ENCODE measurements at places on chromosomes 6 and 20.

DNA sequence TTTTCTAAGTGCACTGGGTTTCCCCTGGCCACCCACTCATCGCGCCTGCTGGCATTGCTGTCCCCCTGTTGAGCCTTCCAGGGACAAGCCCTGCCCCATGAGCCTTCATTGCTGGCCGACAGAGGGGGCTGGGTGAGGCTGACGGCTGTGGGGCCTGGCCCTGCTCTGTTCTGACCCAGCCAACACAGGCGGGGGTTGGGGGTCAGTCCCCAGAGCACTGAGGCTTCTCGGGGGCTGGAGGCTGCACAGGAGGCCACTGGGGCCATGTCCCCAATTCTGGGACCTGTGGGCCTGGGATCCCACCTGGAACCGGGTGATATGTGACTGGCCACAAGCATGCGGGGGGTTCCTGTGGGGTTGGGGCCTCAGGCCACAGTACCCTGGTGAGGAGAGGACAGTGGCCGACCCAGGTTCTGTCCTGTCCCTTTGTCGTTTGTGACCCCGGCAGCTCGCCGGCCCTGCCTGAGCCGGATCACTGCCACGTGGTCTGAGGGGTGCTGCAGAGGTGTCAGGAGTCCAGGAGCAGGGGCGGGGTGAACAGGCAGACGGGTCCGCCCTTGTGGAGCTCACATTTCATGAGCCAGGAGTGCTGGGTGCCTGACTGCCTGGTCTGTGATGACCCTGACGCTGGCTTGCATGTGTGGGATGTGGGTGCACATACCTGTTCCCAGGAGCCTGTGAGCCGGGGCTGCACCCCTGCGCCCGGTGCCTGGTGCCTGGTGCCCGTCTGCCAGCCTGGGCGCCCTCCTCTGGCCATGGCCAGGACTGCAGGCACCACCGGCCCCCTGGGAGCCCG, 2.1 kb upstream of the COL20A1 start:
- peak; percentile 15 for DNase-seq

GRCh38 chr6:82441047-82441855, 77.6 kb downstream of the TPBG start:
- DNase-seq = no peak

DNA sequence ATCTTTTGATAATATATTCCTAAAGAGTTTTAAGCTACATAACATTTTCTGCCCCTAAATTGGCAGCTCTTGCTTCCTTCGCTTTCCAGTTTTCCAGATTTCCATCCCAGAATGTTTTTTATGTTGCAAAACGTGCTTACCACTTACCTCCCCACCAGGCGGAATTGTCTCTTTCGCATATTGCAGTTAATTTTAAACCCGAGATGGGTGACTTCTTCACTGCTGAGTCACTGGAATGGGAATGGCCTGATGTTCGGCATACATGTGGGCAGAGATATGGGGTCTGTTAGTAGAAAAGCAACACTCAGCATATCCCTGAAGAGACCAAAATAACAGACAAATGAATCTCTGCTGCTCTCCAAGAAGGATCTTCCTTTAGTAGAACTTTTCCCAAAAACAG, 491.2 kb downstream of the PREX1 start:
- no peak for DNase-seq

DNA sequence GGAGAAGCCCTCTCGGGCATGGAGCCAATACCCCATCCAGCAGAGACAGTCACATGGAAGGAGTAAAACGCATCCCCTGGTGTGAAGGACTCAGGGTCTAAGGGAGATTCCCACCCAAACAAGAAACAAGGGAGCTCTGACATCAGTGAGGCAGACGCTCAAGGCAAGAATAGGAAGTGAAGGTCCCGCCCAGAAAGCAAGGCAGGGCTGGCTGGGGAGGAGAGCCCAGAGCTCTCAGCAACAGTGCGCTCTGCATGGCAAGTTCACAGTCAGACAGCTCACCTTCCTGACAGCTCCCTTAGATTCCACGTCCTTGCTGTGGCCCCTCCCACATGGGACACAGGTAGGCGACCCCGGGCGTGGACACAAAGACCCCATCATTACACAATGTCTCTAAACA, 85.6 kb downstream of the TTLL2 start:
- no peak for DNase-seq

- no peak for DNase-seq
Observed at GRCh38 chr6:41256383-41256782, 28.2 kb downstream of the TREML4 start.

DNA sequence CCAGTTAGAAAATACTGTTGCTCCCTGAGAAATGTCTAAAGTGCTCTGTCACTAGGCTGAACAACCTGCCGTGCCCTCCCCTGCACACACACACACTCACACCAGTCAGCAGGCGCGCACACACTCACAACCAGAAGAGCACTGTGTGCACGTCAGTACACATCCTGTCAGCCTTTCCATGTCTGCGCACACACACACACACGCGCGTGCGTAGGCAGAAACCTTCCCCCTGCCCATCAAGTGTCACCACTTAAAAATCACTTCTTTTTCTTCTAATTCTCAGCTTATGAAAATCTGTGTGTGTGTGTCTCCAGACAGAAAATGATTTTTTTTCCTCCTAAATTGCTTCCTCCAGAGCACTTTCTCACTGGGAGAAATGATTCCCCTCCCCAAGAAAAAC, 100.3 kb downstream of the EDN3 start:
- DNase-seq = no peak

DNA sequence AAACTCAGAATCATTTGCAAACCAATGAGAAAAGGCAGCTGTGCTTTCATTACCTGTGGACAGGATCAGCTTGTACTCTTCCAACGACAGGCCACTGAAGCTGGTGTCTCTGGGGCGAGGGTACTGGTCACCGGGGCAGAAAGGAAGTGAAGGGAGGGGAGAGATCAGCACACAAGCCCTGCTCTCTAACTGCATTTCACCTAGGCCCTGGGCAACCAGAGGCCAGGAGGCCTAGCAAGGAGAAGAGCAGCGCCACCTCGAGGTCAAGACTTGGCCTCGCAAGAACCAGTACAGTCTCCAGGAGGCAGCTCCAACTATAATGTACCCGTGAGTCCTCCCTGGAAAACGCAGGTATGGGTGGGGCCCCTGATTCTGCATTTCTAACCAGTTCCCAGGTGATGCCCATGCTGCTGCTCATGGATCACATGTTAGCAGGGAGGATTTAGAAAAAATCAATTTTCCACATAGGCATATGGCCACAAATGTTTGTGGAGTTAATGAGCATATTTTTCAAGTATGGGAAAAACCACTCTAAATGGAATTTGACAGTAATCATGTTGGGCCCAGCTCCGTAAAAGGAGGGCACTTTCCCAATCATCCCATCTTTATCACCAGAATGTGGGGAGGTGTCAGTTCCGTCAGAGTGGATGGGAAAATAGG, 11.0 kb downstream of the UQCC2 start:
- peak; percentile 50 for DNase-seq

GRCh38 chr6:166556863-166557322, 29.6 kb downstream of the RAMACL start:
- no peak for DNase-seq

GRCh38 chr20:17771206-17772004, 71.6 kb downstream of the BANF2 start:
- DNase-seq = no peak

DNA sequence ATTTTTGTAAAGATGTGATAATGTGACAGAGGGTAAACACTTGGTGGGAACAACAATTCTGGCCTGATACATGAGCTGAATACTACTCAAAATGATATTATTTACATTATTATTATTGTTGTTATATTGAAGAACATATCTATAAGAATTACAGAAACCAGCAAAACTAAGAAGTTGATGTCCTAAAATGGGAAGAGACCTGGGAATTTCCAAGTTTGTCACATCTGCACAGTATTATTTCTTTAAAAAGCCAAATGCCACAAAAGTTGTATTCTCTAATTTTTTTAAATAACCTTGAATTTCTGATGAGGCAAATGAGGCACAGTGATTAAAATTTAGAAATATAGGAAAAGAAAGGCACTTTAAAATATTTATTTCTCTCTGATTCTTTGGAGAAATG, 5.0 kb upstream of the ZNF292 start:
- DNase-seq = no peak

DNA sequence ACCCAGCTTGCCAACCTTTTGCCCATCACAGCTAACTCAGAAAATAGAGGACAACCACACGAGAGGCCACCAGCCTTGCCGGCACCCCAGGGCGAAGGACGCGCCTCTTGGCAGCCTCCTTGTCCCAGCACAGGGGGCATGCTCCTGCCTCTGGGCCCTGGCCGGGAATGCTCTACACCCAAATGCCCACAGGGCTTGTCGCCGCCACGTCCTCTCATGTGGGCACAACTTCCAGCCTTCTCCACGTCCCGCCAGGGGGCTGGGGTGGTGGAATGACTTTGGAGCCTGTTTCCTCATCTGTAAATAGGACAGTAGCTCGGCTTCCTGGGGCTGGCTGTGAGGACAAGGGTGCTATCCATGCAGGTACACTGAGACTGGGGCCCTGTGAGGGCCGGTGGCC, 152.4 kb upstream of the MLN start:
- DNase-seq = no peak

GRCh38 chr6:93088621-93089501, 330.5 kb downstream of the EPHA7 start:
- no peak for DNase-seq

DNA sequence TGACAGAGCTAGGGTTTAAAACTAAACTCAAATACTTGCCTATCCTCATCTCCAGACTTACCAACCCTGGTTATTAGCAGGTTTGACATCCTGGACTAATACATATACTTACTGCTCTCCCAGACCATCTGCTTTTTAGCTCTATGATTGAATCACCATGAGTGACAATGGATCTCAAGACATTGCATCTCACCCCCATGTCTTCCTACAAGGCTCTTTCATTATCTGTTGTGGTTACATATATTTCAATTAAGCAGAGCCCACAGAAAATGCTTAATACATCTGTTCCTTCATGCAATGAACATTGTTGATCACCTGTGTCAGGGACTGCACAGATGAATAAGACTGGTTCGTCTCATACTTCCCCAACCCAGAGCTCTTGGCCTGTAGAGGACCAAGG, 19.4 kb downstream of the SAMD3 start:
- no peak for DNase-seq

GRCh38 chr6:46690911-46691451, 3.3 kb downstream of the TDRD6 start:
- no peak for DNase-seq

GRCh38 chr6:63774961-63775360, 139.4 kb downstream of the PHF3 start:
- no peak for DNase-seq

DNA sequence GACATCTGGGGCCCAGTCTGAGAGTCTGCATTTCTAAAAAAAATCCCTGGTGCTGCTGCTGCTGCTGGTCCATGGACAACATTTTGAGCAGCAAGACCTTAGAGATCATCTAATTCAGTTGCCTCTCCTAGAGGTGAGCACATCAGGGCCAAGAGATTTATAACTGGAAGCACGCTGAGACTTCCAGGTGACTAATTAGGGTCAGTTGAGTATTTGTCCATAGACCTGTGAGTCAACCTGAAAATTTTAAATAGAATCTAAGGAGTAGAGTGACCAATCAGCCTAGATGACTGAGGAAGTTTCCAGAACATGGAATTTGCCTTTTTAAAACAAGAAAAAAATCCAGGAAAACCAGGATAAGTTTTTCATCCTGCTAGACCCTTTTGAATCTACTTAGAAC, 221.4 kb downstream of the PKHD1 start:
- DNase-seq = no peak

GRCh38 chr6:38187325-38187724, 367.8 kb downstream of the ZFAND3 start:
- no peak for DNase-seq

DNA sequence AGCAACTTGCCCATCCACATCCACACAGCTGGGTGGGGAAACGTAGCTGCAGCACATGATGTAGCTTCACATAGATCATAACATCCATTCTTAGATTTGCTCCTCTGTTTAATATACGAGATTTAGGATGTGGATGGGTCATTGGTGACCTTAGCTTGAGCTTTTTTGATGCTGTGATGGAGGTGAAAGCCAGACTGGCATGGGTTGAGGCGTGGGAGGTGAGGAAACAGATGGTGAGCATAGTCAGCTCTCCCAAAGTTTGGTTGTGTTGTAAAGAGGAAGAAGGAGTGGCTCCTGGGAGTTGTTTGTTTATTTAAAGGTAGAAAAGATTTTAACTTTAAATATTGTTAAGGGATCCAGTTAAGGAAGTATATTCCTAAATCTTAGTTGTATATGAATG, 5.3 kb downstream of the ARFGEF2 start:
- no peak for DNase-seq

GRCh38 chr6:16799279-16800193, 38.3 kb upstream of the ATXN1 start:
- DNase-seq = no peak

DNA sequence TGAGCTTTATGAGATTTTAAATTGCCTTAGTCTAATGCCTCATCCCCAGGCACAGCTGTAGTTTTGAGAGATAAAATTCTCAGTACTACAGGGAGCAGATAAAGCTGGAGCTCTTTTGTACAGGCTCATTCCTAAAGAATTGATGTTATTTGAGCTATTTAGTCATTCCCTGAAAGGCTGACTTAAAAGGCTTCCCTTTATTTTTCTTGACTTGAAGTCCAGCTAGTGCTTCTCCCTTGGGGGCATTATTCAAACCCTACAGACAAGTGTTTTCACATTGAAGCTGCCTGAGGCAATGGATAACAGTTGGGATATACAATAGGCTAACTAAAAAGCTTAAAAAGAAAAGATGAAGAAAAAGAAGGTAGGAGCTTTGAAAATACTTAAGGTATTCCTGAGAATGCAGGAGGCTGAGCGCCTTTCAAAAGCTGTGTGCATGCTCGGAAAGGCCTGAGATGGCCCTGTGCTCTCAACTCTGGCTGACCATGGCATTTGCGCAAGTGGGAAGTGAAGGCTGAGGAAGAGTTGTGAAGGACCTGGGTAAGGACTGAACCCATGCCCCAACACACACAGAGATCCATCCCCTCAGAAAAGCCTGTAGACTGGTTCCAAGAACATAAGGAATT, 315.1 kb downstream of the SMOC2 start:
- no peak for DNase-seq

DNA sequence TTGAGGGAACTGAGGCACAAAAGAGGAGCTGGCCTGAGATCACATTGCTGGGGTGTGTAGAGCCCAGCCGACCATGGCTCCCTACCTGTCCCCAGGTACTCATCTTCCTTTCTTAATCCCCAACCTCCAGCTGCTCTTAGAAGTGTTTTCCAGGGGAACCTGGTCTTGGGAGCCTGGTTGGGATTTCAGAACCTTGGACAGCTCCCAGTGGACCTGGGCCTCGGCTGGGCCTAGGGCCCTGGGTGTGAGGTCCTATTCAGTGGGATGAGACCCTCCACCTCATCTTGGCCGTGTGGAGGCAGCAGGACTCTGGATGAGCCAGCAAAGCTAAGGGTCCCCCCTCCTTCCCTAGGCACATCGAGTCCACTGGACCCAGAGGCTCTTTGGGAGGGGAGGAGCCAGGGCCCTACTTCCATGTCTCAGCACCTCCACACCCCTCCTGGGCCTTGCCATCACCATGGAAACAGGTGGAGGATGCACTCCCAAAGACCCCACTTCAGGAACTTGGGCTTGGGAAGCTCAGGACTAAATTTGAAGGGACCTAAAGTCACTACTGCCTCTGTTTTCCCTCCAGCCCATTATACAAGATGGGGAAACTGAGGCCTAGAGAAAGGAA, 38.5 kb downstream of the DLGAP4 start:
- no peak for DNase-seq

All from stimulated activated CD8-positive, alpha-beta memory T cell treated with anti-CD3 and anti-CD28 coated beads, Interleukin-2, amount 100 ng/mL, for 1 hour (primary cell).